ENCODE measurements at places on chromosomes 4 and X.

DNA sequence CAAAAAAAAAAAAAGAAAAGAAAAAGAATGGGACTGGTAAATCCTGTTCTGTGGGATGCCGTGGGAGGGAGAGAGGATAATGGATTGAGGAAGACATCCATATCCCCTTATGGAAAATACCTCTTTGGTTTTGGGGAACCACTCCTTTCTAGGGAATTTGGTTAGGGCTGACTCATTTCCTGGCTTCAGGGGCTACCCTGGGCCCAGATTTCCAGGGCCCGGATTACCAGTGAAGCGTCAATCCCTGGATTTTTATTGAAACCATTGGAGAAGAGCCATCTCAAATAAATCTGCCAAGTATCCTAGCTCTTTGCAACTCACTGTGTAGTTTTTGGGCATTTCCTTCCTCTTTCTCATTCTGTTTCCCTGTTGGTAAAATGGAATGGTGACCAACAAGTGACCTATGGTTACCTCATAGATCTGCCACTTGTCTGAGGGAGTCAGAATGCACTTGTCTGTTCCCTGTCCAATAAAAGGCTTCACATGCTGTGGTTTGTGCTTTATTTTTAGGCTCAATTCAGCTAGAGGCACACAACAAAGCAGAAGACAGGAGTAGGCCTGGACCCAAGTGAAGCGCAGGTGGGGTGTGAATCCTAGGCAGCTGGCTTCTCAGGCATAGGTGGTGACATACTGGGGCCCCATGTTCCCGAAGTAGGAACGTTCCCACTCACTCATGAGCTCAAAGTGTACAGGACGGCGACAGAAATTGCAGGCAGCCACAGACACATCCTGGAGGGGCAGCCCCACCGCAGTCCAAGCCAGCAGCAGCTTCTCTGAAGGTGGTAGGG is 8.6 kb downstream of the APEX2 start:
- no peak for DNase-seq

GRCh38 chrX:137568741-137569469 is 3.0 kb downstream of the ZIC3 start:
- DNase-seq: no peak

DNA sequence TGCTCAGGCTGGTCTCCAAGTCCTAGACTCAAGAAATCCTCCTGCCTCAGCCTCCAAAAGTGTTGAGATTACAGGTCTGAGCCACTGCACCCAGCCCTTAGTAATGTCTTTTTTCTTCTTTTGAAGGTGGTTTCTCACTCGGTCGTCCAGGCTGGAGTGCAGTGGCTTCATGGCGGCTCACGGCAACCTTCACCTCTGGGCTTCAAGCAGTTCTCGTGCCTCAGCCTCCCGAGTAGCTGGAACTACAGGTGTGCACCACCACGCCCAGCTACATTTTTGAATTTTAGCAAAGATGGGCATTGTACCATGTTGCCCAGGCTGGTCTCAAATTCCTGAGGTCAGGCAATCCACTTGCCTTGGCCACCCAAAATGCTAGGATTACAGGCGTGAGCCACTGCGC is 32.3 kb upstream of the ASMTL start:
- DNase-seq: peak; percentile 47

GRCh38 chr4:17030543-17030942 is 132.1 kb upstream of the LDB2 start:
- DNase-seq: no peak

- DNase-seq: no peak
Measured at GRCh38 chr4:161167539-161167938, 996.3 kb downstream of the FSTL5 start.

DNA sequence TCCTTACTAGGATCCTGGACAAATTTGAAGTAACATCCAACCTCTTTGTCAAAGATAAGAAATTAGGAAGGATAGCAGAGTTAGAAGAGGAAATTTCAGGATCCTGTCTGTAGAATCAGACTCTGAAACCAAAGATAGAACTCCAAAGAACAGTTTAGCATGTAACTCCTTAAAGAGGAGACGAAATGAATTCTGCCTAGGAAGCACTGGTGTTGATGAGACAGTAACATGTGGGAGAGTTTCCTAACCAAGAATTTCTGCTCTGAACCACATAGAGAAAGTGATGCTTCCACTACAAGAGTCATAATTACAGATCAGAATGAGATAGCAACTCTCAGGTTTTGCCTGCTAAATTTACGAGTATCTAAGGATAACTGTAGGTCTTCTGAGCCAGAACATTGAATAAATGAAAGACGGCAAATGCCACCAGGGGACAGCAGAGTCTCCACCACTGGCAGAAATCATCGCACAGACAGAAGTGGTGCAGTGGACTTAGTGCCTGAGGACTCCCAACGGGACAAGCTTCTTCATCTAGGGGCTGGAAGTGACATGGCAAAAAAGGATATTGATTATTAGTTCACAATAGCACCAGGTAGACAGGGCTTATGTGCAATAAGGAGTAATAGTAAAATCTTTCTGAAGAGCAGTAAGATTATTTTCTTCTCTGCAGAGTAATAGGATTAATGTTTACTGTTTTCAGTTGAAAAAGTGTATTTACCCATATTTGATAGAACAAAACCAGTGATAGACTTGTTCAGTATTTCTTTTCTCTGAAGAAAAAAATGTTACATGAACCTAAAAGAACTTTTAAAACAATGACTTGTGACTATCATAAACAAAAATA is 6.7 kb upstream of the PPID start:
- DNase-seq: peak; percentile 71

GRCh38 chr4:140996766-140997165 is 136.5 kb downstream of the RNF150 start:
- DNase-seq: no peak

GRCh38 chr4:79467246-79467932 is 59.4 kb upstream of the GK2 start:
- no peak for DNase-seq

GRCh38 chr4:157143369-157143768 is 67.4 kb downstream of the GLRB start:
- DNase-seq: no peak

DNA sequence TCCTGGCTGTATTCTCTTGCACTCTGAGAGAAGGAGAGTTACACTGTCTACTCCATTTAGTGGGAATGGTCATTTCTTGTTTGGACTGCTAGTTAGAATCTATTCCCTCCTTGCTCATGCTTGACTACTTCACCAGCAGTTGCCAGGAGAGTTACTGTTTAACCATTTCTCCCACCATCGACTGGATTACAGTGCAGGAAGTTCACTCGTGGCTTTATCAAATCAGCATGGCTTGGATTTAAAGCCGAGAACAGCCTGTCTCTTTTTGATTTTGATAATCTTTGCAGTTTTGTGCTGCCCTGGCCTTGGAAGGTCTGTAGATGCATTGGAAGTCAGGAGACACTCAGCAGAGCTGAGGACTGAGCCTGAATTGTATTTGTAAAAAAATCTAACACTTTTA is 3.2 kb downstream of the GBA3 start:
- DNase-seq: no peak

GRCh38 chr4:37928426-37929416 is 31.5 kb upstream of the PTTG2 start:
- no peak for DNase-seq

GRCh38 chr4:142818031-142818430 is 28.1 kb downstream of the INPP4B start:
- no peak for DNase-seq

- no peak for DNase-seq
Measured at GRCh38 chrX:154059729-154060245, 37.7 kb downstream of the MECP2 start.

- DNase-seq: no peak
Measured at GRCh38 chr4:5824227-5824626, 68.7 kb downstream of the CRMP1 start.

GRCh38 chr4:7625071-7625470 is 190.3 kb upstream of the PSAPL1 start:
- no peak for DNase-seq

GRCh38 chr4:72860766-72861165 is 208.8 kb downstream of the COX18 start:
- DNase-seq: no peak

DNA sequence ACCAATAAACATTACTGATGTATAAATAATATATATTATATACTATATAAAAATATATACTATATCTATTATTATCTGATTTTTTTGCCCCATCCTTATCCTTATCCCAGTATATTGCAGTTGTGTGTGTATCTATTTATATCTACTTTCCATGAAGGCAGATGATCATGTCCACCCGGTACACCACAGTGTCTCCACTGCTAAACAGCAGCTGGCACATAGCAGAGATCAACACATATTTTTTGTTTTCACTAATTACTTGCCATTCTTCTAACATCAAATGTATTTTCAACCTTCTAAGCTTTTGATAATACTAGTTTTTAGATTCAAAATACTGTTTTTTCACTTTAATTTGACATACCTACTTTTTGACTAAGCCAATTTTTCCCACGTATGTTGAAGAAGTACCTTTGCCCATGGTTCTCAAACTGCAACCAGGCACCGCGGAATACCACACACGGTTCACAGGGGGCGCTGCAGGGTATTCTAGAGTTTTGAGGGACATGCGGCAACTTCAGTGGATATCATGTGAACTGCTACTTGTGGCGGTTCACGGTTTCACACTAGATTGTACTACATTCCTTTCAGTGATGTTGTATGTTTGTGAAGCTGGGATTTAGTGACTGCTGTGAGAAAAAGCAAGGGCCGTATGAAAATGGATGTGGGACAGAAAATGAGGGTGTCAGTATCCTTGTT is 182.5 kb upstream of the NPY2R start:
- peak; percentile 49 for DNase-seq

DNA sequence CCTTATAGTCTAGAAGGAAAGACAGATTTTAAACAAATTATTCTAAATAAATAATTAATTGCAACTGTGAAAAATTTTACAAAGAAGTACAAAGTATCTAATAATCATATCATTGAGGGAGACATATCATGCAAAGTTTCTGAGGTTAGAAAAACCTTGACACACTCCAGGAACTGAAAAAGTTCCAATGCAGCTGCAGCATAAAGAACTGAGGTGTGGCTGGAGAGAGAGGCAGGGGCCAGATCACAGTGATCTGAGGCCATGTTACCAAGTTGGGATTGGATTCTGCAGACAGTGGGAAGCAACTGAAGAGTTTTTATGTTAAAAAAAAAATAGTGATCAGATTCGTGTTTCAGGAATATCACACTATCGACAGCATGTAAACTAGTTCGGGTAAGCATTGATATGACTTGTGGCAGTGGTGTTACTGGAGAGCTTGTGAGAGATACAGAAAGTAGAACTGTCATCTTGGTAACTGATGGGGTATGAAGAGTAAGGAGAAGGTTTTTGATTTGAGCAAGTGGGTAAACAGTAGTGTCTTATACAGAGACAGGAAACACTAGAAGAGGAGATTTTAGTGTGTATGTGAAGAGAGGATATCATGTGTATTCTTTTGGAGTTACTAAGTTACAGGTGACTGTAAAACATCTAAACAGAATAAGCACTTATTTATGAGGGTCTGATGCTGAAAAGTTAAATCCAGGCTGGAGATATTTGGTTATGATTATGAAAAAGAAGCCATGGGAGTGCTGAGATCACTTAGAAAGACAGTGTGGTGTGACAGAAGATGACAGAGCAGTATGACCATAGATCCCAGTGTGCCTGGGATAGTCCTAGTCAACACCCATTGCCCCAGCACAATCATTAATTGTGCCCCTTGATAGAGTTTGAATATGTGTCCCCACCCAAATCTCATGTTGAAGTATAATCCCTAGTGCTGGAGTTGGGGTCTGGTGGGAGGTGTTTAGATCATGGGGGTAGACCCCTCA is 15.6 kb upstream of the SPRY1 start:
- no peak for DNase-seq

- DNase-seq: no peak
Measured at GRCh38 chrX:9357518-9358114, 107.2 kb upstream of the TBL1X start.

- no peak for DNase-seq
Measured at GRCh38 chr4:109826719-109827118, 1.1 kb upstream of the RRH start.

DNA sequence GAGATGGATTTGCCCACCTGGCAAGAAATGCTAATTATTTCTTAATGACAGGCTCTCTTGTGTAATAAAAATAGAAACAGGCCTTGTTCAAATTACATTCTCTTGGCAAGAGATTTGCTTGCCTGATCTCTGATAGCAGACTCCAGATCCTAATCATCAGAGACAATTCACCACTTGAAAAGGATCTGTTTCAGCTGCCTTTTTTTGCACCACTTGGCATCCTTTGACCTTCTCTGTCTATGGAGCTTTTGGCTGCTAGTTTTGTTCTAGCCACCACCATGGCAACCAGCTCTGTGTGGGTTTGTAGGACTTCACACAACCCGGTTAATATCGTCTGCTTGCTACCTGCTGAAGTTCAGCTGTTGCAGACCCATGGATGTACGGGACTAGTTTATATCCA is 241.1 kb upstream of the TLL1 start:
- DNase-seq: no peak
